Stimulated activated CD8-positive, alpha-beta memory T cell treated with anti-CD3 and anti-CD28 coated beads, Interleukin-12 subunit alpha, Interleukin-12 subunit beta, amount 100 ng/mL, for 1 hour (primary cell): ENCODE measurements at places on chromosomes 16 and 17.
A peak's percentile ranks its signal among the peaks of the same experiment; 100 is the strongest.

DNA sequence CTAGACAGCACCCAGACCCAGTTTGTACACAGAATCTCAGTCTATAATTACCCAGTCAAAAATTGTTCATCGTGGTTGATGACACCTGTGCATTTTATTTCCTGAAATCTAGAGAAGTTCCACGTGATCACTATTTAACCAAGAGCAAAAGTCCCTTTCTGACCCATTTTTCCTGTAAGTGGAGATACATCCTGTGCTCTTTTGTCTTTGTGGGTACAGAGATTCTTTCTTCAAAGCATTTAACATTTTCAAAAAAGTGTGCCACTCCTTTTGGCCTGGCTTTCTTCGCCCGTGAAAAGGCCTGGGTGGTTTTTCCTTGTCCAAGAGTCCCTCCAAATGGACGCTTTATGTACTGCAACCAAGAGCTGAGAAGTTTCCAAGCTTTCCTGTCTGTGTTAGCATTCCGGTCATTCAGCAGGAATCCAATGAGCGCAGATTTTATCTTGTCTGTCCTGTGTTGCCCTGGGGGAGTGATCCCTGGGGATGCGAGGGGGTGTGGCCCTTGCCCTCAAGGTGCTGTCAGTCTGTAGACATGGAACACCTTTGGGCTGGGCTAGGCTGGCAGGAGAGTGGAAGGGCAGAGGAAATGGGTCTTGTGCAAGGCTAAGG, 161.1 kb upstream of the CACNG5 start:
- DNase-seq: peak; percentile 18

- DNase-seq: no peak
Observed at GRCh38 chr16:55012793-55013192, 82.1 kb downstream of the IRX5 start.

GRCh38 chr17:37391146-37391545, 15.4 kb downstream of the C17orf78 start:
- DNase-seq: no peak

DNA sequence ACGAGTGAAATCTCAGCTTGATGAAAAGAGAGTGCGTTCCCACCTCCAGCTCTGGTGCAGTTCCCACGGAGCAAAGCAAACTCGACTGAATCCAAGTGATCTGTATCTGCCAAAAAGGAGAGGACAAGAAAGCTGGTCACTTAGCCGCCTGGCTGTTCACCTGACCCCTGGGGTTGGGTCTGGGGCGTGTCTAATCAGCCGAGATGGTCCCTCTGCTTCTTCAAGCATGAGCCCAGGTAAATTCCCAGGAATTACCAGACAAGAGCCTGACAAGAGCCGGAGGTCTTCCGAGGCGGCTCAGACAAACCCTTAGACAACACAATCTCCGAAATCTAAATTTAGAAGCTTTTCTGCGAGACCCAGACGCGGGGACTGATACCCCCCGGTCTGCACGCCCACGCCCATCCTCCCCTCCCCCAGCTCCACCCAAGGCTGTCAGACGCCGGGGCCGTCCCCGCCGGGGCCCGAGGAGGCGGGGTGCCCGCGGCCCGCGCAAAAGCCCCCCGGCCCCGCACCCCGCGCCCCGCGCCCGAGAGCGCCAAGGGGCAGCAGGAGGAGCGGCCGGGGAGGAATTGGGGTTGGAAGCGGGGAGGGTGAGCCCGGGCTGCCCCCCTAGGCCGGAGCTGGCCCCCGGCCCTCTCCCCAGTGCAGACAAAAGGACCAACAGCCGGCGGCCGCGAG, 674 bp downstream of the ZNF821 start:
- DNase-seq: peak; percentile 41

- no peak for DNase-seq
Observed at GRCh38 chr17:78475211-78475610, 96.8 kb downstream of the PGS1 start.

GRCh38 chr17:72730077-72730476, 362.4 kb downstream of the SLC39A11 start:
- no peak for DNase-seq

- DNase-seq: no peak
Observed at GRCh38 chr17:46782250-46782953, 36.1 kb downstream of the WNT3 start.

GRCh38 chr16:54942353-54942943, 11.8 kb downstream of the IRX5 start:
- no peak for DNase-seq

DNA sequence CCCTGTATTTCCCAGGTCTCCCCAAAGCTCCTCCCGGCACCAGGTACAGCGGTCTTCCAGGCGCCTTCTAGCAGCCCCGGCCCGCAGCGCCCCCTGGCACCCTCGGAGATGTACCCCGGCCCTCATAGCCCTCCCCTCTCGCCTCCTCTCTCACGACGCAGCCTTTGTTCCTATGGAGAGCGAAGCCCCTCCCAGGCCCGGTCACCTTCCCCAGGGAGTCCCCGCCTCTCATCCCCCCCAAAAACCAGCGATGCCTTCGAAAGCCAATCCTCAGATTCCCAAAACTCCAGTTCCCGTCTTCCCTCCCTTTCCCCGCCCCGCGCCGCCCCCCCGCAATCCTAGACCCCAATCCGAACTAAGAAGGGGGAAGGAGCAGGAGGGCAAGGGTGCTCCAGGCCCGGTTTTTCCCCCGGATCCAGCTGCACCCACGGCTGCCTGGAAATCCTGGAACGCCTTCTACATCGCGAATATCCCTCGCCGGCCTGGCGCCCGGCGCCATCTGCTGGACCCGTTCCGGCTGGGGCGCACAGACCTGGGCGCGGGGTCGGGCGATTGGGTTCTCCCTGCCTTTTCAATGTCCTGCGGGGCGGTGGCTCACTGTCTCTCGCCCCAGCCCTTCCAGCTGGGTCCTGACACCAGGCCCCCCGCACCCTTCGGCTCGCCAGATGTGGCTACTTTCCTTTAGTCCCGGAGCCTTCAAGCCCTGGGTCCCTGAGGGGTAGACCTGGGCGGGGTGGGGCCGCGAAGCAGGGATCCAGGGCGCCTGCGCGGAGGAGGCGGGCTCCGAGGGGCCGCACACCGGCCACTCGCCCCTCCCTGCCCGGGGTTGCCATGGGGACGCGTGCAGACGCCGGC, at the start of gene DNAH2:
Gene DNAH2, plus strand, starts transcription at position 844 of the 855 bp plus-strand sequence. CDS start 1,991 bp downstream, outside the sequence.
- no peak for DNase-seq

- no peak for DNase-seq
Observed at GRCh38 chr17:2241823-2242222, 61.8 kb downstream of the SMG6 start.

DNA sequence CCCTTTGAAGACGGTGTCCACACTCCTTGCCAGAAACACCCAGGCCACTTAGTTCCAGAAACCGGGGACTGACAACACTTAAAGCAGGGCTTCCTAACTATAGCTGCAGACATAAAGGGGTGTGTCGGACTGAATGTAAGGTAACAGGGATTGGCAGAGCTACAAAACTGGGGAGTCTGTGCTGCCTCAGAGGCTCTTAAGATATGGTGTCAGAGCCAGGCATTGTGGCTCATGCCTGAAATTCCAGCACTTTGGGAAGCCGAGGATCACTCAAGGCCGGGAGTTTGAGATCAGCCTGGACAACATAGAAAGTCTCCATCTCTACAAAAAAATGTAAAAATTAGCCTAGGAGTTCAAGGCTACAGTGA, 14.2 kb upstream of the NLRC3 start:
- no peak for DNase-seq

DNA sequence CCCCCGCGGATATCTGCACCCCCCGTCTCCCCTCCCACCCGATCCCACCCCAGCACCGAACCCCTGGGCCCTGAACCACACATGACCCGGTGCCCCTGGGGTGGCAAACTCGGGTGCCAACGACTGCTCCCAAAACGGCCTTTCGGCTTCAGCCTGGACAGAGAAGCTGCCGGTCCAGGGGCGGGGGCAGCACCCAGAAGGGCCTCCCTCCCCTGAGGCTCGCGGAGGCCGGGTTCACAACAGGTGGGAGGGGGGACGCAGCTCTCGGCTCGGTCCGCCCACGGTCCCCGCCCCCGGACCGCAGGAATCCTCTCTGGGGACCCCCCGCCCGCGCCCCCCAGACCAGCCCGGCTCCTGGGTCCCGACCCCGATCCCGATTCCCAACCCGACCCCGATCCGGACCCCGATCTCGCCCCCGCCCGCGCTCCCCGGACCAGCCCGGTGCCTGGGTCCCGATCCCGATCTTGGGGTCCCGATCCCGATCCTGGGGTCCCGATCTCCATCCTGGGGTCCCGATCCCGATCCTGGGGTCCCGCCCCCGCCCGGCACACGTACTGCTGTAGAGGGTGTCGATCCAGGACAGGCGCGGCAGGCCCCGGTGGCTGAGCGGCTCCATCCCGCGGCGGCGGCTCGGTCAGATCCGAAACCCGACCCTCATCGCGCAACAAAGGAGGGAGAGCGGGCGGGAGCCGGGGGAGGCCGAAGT, 516 bp downstream of the ABR start:
- no peak for DNase-seq

DNA sequence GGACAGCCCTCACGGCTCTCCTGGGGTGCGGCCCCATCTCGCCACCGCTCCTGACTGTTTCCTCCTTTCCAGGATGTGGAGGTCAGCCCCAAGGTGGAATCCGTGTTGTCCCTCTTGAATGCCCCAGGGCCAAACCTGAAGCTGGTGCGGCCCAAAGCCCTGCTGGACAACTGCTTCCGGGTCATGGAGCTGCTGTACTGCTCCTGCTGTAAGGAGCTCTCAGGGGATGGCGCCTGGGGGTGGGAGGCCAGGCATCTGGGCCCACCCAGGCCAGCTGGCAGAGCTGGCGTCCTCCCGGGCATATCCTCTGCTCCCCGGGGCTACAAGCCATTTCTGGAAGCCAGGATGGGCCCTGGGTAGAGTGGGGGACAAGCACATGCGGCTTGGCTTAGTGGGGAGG, 13.2 kb downstream of the IL34 start:
- no peak for DNase-seq
